ENCODE measurements at places on chromosomes 13 and 19. TPM values are rescaled to one million over a fixed set of nuclear protein-coding genes. Genes with fewer than 3 reads are reported as not detected.

- DNase-seq: no peak
These were observed 244.5 kb downstream of the DNAJC15 start for GRCh38 chr13:43267916-43268315.

DNA sequence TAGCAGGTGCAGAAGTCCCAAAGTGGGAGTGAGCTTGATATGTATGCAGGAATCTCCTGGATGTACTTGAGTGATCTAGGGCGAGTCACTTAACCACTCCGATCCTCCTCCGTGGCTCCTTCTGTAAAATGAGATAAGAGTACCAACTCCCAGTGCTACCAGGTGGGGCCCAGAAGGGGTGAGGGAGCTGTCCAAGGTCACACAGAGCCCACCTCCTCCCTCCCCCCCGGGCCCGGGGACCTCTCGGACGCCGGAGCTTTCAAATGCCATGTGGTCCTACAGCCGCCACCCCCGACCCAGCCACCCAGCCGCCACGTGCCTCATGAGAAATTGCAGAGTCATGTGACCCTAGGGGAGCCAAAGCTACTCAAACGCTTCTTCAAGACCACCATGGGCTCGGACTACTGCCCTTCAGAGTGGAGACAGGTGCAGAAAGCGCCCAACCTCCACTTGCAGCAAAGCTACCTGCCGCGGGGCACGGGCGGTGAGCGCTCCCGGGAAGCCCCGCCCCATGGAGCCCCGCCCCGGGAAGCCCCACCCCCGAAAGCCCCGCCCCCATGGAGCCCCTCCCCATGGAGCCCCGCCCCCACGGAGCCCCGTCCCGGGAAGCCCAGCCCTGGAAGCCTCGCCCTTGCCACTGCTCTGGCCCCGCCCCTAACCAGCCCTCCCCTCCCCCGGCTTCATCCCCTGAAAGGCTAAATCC is 10.1 kb upstream of the ZNF358 start:
- peak; percentile 84 for DNase-seq

- no peak for DNase-seq
These were observed 91.4 kb downstream of the ATP11A start for GRCh38 chr13:112781287-112781686.

- no peak for DNase-seq
These were observed 1.5 kb downstream of the N4BP2L1 start for GRCh38 chr13:32426191-32426989.

GRCh38 chr19:10374931-10375330 is 5.4 kb downstream of the TYK2 start:
- no peak for DNase-seq

- no peak for DNase-seq
These were observed 52.4 kb downstream of the MLLT1 start for GRCh38 chr19:6227156-6227935.

DNA sequence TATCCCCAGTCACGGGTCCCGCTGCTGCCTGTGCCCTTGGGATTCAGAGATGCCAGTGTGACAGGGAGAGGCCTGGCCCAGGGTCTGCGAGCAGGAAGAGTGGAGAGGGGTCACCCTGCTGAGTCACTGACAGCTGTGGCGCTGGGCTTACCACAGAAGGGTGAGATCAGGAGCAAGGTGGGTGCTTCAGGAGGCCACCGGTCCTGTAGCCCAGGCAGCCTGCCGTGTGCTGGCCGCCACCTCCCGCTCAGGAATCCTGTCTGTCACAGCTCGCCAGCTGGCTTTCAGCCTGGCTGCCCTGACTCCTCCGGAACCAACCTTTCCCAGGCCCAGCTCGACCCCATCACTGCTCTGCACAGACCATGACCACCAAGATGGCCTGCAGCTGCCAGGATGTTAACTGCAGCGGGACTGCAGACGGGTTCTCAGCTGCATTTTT is 25.3 kb downstream of the NAXD start:
- DNase-seq: no peak

DNA sequence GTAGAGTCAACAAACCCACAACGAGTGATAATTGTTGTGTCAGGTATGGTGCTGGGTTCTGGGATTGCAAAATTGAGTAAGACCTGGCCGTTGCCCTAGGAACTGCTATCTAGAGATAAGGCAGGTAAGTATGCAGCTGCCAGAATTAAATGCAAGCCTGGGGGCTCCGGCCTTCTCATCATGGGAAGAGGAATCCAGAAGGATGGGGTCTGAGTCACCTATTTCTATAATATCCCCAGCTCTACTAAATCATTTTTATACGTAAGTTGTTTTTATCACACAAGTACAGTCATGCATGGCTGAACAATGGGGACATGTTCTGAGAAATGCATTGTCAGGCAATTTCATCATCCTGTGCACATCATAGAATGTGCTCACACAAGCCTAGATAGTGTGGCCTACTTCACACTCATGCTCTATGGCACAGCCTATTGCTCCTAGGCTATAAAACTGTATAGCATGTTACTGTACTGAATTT is 203.0 kb downstream of the KLF5 start:
- DNase-seq: no peak

DNA sequence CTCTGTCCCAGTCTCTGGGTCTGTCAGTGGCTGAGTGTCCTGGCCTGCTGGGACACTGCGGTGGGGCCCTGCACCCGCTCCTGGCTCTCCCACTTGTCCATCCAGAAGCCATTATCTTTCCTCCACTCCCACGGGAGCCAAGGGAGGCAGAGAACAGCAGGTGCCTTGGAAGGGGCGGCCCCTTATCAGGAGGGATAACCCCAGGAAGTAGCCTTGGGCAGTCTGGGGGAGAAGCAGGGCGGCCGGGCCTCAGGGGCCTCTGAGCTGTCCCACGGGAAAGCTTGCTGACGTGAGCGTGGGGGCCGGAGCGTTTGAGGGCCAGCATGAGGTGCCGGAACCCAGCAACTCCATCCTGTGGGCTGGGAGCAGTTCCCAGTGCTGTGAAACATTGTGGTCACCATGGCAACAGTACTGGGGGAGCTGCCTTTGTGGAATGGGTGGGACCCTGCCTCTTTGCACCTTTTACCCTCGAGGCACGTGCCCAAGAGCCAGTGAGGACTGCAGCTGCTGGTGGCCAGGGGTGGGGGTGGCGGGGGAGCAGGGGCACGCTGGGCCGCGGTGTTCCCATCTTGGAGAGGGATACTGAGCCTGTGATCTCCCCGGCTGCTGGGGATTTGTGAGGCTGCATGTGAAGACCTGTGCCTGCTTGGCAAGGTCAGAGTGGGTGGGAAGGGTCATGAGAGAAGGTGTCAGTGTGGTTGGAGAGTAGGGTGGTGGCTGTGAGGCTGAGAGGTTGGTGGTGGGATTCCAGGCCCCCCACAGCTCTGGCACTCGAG is 20.9 kb downstream of the KLHL26 start:
- no peak for DNase-seq

The PRR36 gene
- total RNA-seq: 0.22 TPM

The PSG6 gene
- not detected for total RNA-seq

- no peak for DNase-seq
These were observed 4.6 kb downstream of the KLF12 start for GRCh38 chr13:74129500-74130191.

DNA sequence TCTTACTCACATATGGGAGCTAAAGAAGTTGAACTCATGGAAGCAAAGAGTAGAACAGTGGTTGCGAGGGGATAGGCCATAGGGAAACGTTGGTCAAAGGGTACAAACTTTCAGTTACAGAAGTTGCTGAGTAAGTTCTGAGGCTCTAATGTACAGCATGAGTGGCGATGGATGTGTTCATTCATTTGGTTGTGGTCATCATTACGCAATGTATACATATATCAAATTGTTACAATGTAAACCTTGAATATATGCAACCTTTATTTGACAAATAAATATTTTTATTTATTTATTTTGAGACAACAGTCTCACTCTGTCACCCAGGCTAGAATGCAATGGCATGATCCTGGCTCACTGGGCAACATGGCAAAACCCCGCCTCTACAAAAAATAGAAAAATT is 38.7 kb downstream of the ZIC5 start:
- no peak for DNase-seq

DNA sequence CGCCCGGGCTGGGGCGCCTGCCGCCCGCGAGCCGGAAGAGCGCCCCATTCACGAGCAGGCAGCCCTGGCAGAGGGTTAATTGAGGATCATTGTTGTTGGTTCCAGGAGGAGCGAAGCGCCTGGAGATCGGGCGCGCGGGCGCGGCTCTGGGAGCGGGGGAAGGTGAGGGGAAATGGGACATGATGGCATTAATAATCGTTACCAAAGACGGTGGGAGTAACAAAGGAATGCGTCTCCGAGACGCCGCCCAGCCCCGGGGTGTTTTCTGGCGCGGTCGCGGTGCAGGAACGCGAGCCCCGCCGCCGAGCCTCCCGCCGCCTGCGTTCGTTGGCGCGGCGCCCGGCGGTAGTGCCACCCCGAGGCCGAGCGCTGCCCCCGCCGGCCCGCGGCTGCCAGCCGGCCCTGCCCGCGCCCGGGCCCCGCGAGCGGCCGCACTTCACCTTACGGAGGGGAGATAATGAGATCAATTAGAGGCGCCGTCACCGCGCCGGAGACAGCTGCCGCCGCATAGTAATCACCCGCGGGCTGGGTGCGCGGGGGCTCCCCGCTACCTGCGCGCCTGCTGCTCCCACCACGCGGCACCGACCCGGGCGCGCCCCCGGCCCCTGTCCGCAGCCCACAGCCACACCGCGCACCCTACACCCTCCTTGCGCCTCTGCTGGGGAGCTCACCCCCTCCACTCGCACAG is 2.8 kb downstream of the ZNF536 start:
- no peak for DNase-seq

The SYCN gene
- not detected for total RNA-seq

GRCh38 chr19:48332351-48332661 is 7.0 kb downstream of the EMP3 start:
- DNase-seq: no peak

The LGALS4 gene
- 2,367 TPM for total RNA-seq

GRCh38 chr13:50539791-50540530 is 303.5 kb downstream of the DLEU7 start:
- DNase-seq: no peak

The PNMA8A gene
- 3.2 TPM for total RNA-seq

The PRSS57 gene
- total RNA-seq: not detected

DNA sequence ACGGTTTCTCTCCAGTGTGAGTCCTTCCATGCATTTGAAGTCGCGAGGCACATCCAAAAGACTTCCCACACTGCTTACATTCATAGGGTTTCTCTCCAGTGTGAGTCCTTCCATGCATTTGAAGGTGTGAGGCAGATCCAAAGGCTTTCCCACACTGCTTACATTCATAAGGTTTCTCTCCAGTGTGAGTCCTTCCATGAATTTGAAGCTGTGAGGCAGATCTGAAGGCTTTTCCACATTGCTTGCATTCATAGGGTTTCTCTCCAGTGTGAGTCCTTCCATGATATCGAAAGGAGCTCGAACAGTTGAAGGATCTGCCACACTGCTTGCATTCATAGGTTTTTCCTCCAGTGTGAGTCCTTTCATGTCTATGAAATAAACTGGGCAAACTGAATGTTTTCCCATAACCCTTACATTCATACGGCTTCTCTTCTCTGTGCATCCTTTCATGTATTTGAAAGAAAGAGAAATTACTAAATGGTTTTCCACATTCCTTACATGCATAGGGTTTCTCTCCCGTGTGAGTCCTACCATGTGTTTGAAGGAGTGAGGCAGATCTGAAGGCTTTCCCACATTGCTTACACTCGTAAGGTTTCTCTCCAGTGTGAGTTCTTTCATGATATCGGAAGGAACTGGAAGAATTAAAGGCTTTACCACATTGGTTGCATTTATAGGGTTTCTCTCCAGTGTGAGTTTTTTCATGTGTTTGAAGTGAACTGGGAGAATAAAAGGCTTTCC is 20.3 kb downstream of the ZNF433 start:
- no peak for DNase-seq

DNA sequence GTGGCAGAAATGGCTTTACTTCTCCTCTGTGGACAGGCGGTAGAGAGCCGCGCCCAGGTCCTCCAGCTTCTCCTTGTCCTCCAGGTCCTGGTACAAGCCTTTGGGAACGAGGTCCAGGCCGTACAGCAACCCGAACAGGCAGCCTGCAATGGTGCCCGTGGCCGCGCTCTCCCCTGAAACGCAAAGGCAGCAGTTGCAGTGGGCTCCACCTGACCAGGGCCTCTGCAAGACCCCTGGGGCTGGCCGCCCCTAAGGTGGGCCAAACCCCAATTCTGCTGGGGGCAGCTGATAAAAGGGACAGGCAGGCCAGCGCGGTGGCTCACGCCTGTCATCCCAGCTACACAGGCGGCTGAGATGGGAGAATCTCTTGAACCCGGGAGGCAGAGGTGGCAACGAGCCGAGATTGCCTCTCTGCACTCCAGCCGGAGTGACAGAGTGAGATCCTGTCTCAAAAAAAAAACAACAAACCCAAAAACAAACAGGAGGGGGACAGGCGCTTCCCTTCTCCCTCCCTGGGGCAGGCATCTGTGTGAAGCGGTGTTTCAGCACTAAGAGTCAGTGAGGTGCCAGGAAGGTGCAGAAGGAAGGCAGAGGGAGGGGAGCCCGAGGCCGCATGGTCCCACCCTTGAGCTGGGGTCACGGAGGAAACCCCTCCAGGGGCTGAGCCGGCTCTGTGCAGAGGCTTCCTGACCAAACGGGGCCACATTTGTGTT is 30.3 kb downstream of the ADPRHL1 start:
- no peak for DNase-seq

DNA sequence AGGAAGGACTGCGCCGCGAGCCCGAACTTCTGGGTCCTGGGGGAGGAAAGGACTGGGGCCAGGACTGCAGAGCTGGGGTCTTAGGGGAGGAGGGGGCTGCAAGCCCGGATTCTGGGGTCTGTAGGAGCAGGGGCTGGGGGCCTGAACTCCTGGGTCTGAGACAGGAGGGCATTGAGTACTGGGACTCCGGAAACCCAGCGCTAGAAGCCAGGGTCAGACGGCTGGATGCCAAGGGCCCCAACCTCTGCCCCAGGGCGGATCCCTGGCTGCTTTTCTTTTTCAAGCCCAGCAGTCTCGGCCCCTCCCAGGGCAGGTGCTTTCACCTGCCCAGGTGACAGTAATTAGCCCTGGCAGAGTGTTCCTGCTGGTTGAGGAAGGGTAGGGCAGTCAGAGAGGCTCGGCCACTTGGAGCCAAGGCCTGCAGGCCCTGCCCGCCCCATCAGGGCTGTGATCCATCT is 2.3 kb downstream of the MYH14 start:
- DNase-seq: peak; percentile 91

- no peak for DNase-seq
These were observed 5.1 kb downstream of the PPP1R12C start for GRCh38 chr19:55112246-55112776.

The HCST gene
- total RNA-seq: 4.6 TPM

DNA sequence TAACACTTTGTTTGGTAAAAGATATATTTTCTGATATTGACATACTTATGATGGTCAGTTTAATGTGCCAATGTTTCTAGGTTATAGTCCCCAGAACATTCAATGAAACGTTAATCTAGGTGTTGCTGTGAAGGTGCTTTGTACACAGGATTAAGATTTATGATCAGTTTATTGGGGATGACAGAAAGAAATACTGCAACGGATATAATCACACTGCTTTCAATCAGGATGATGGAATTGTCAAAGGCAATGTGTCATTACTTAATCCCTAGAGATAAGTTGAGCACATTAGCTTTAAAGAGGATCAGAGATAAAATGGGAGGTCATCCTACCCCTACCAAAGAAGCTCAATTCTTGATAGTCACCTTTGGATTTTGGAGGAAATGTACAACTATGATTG is 12.4 kb upstream of the SIGLEC12 start:
- DNase-seq: no peak

GRCh38 chr19:30066781-30067759 is 125.0 kb downstream of the URI1 start:
- DNase-seq: no peak

The NCAN gene
- total RNA-seq: 0.25 TPM
